Activated CD4-positive, alpha-beta T cell treated with anti-CD3 and anti-CD28 coated beads, Interleukin-2, amount 50 U/mL, for 48 hours (primary cell): ENCODE measurements at places on chromosomes 12 and 14.
A peak's percentile ranks its signal among the peaks of the same experiment; 100 is the strongest.

- no peak for DNase-seq
These were observed 44.7 kb upstream of the NEDD1 start for GRCh38 chr12:96862326-96862725.

DNA sequence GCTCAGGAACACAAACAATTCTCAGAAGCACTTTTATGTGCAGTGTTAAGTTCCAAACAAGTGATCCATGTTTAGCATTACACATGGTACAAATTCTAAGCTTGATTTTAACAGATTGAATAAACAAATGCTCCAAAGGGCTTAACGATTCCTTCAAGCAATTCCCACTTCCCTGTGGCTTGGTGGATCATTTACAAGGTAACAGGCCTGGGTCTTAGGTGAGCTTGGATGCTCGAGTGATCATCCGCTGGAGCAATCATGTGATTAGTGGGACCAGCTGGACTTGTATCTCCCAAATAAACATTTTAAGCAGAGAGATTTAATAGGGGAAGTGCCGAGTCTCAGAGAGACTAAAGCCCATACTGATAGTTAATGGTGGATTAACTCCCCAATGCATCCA is 70.7 kb downstream of the CALM1 start:
- no peak for DNase-seq

GRCh38 chr12:92062539-92063493 is 82.8 kb downstream of the BTG1 start:
- no peak for DNase-seq

DNA sequence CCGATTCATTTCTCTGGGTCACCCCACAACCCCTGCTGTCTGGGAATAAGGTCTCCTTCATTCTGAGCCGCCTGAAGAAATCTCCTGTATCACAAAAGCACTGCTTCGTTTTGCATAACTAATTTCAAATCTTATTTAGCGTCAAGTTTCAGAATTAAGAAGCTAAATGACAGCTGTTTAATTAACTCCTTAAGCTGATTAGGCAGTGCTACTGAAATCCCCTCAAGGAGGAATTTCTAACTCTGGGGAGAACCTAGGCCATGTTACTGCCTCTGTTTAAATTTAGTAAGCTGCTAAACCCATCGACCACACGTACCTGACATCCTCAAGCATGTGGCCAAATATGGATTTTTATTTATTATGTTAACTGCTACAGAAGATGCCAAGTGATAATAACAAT is 373.6 kb downstream of the GLT1D1 start:
- DNase-seq, result no peak

- DNase-seq, result no peak
These were observed 59.1 kb upstream of the SLC6A13 start for GRCh38 chr12:321606-322326.

- no peak for DNase-seq
These were observed 282.5 kb upstream of the AMIGO2 start for GRCh38 chr12:47362126-47362705.

- DNase-seq, result no peak
These were observed 19.5 kb downstream of the GCN1 start for GRCh38 chr12:120175062-120175461.

GRCh38 chr12:15837141-15837790 is 44.9 kb upstream of the STRAP start:
- no peak for DNase-seq

GRCh38 chr12:130675791-130676190 is 40.3 kb downstream of the RIMBP2 start:
- DNase-seq, result no peak

- DNase-seq, result no peak
These were observed 17.4 kb downstream of the ISCA2 start for GRCh38 chr14:74510959-74511409.

GRCh38 chr14:89276424-89276975 is 140.5 kb downstream of the FOXN3 start:
- peak; percentile 89 for DNase-seq

DNA sequence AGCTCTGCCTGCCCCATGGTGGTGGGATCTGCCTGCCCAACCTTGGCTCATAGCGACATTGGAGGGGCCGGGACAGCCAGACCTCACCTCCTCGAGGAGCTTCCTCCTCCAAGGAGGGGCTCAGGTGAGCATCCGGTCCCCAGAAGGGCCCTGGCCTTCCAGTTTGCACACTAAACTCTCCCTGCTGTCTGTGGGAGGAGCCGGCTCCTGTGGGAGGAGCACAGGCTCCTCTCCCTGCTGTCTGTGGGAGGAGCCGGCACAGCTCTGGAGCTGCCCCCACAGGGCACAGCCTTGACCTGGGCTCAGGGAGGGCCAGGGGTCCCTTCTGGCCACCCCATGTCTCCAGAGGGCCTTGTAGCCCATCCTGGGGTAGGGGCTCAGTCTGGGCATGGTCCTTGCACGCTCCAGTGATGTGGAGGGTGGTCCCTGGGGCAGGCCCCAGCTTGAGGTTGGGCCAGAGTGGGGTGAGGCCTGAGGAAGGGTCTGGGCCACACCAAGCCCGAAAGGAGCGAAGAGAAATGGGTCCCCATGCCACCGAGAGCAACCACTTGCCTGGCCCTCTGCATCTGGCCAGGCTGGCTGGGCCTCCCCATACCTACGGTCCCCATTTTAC is 147.5 kb upstream of the C14orf180 start:
- DNase-seq, result no peak

DNA sequence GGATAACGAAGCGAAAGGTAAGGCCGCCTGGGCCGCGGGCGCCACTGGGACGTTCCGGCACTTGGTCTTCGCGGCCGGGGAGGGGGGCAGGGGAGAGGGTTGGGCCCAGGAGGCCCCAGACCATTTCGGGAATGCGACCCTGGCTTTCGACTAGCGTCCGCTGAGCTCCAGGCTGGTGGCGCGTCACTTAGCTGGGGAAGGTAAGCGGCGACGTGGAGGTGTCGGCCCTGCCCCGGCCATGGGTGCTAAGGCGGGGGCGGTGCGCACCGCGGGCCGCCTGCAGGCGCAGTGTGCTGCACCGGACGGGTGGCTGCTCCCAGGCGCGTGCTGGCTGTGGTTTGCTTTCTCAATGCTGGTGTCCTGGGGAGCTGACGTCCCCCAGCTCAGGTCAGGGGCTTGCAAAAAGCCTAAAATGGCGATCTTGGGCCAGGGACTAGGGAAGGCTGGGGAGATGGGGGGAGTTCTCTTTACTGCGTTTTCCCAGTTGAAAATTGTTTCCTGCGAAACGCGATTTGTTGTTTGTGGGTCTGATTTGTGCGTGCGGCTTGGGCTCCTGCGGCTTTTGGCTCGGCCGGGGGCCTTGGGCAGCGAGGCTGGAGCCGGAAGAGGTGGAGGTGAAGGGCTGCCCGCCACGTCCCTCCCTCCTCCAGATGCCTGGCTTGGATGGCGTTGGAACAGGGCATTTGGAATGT is 1.2 kb downstream of the HOXC10 start:
- no peak for DNase-seq

DNA sequence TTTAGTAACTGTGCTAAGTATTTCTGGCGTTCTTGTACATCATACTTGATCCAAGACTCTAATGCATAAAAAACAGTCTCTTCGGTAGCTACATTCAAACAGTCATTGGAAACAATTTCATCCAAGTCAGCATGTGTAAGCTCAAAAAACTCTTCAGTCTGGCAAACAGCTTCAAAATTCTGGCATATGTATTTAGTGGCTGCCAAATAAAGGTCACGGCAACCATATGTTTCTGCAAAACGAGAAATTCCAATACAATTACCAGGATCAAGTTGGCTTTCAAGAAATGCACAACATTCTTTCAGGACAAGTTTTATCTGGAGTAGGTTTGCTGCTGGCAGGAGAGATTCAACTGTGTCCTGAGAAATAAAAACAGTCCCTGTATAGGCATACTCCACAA is 16.5 kb downstream of the KLHL28 start:
- DNase-seq, result no peak

- no peak for DNase-seq
These were observed 112.8 kb downstream of the EGLN3 start for GRCh38 chr14:33837943-33838683.

GRCh38 chr14:54691525-54692283 is 124.8 kb downstream of the SAMD4A start:
- DNase-seq, result peak; percentile 63

DNA sequence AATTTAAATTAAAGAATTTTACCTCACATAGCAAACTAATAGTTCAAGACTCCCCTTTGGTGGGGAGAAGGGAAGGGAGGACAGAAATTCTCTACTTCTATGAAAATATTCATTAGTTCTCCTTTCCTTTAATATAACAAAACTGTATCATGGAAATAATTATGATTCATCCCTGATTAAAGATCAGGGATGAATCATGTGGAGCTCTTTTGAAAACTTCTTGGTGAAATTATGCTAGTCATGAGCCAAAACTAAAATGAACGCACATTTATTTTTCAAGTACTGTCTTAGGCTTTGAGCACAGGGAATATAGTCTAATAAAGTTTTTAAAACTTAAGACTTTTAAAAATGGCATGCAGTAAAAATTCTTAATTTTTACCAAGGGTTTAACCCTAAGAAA is 17.1 kb downstream of the TMBIM4 start:
- DNase-seq, result no peak

GRCh38 chr12:1655225-1655788 is 26.3 kb downstream of the WNT5B start:
- no peak for DNase-seq

- no peak for DNase-seq
These were observed 59.3 kb downstream of the PHETA1 start for GRCh38 chr12:111309584-111309983.

DNA sequence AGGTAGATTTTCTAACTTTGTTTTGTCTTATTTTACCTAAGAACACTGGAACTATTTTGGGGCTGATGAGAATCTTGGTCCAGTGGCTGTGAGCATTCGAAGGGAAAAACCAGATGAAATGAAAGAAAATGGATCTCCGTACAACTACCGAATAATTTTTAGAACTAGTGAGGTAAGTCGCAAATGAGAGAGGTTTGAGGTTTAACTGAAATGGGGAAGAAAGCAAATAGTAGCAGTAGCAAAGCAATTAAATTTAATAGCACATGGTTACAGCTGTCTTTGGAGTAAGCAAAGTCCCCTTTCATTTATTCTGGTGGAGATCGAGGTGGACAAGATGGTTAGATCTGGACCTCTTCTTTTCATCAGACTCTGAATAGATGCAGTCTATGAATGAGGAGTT is 313.5 kb upstream of the RGS6 start:
- DNase-seq, result no peak

DNA sequence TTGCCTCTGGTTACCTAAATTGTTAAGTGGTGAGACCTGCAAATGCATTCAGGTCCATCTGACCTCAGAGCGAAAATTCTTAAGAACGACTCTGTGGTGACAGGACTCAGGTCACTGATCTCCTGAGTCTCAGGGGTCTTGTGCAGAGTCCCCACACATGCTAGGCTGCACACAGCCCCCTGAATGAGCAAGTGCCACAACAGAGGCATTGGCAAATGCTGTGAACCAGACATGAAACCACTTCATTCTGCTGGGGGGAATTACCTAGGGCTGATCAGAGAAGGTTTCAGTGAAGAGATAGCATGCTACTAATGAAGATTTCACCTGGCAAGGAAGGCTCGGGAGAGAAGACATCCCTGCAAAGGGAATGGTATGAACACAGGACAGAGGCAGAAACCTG is 281.6 kb downstream of the ITPR2 start:
- DNase-seq, result no peak

GRCh38 chr12:99745121-99745520 is 97.6 kb downstream of the GARIN6 start:
- no peak for DNase-seq

- DNase-seq, result no peak
These were observed 106.2 kb downstream of the TMEM30B start for GRCh38 chr14:61174987-61175386.

DNA sequence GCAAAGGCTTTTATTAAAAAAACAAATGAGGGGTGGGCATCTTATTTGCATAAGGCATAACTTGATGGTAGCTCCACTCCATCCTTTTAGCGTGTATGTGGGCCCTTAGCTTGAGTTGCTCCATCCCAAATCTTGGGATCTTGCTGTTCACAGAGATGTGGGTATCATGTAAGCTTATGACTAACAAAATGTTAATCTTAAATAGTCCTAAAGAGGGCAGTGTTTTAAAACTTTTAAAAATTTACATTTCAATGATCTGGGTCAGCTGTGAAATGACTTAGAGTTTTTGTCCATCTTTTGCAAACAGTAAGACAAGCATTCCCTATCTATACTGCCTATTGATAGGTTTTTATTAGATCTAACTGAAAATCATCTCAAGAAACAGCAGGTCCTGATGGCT is 86.0 kb downstream of the SLCO1A2 start:
- DNase-seq, result no peak

GRCh38 chr14:33997611-33998010 is 46.7 kb upstream of the EGLN3 start:
- no peak for DNase-seq
